ENCODE measurements at places on chromosomes 12 and 14.

DNA sequence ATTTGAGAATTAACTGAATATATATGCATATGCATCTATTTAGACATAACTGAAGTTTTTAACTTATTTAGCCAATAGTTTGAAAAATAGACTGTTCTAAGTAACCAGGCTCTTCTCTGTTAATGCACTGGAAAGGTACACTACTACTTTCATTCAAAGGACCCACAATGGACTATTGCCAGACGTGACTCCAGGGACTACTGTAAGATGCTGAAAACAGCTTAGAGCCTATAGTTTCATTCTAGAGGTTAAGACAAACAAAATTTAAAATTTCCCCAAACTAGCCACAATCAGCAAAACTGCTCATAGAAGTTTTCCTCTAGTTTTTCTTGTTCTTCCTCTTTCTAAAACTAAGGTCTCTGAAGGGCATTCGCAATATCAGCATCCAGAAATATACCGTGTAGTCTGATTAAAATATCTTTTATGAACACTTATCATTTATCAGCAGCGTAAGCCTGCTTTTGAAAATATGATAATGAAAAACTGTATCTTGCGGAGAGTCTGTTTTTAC lies 10.4 kb downstream of the APPL2 start:
- no peak for DNase-seq

DNA sequence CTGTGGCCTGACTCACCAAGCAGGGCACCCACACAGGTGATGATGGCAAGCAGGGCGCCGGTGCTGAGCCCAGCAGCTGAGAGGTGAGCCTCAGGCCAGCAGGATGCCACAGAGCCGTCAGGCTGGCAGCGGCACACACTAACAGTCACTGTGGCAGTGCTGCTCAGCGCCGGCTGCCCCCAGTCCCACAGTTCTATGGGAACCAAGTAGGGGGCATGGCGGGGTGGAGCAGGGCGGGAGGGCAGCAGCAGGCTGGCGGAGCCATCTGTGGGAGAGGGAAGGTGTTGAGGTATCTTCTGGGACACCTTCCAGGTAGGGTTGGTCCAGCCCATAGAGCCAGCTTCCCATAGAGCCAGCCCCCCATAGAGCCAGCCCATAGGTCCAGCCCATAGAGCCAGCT lies 7.0 kb downstream of the PSMB11 start:
- DNase-seq = no peak

- no peak for DNase-seq
Measured at GRCh38 chr14:81205639-81206038, 15.1 kb downstream of the GTF2A1 start.

- DNase-seq = no peak
Measured at GRCh38 chr12:75184516-75184915, 25.1 kb downstream of the KCNC2 start.

DNA sequence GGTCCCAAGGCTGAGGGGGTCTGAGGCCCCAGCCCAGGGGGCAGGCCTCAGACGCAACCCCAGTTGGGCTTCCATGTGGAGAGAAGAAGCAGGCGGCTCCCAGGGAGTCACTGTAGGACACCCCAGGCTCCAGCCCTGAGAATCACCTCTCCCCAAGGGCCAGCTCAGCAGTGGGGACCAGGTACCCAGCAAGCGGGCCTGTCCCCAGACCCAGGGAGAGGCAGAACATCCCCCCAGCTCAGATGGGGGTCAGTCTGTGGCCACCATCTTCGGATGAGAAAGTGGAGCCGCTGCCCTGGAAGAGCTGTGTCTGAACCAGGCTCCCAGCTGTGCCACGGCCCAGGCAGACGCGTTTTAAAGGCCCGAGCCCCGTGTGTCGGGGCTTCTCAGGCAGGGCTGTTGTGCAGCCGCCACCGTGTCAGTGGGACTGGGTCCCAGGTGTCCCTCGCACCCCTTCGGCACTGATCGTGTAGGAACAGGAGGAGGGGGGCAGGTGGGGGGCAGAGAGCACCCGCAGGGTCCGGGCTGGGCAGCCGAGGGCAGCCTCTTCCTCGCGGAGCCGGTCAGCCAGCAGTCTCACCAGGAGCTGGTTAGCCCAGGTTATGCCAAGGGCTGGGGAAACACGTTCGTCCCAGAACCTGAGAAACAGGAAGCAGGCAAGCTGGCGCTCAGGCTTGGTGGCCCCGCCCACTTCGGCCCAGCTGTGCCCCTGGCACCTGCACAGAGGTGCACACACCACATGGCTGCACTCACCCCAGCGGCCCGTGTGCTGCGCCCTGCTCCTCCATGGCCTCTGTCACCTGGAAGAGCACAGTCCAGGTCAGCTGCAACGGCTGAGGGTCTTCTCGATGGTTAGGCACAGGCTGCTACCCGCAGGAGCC lies 16.6 kb downstream of the XRCC3 start:
- DNase-seq = no peak

GRCh38 chr12:28828318-28828717 lies 320.8 kb upstream of the FAR2 start:
- no peak for DNase-seq

GRCh38 chr12:2960390-2960956 lies 1.3 kb downstream of the TEAD4 start:
- DNase-seq = no peak

DNA sequence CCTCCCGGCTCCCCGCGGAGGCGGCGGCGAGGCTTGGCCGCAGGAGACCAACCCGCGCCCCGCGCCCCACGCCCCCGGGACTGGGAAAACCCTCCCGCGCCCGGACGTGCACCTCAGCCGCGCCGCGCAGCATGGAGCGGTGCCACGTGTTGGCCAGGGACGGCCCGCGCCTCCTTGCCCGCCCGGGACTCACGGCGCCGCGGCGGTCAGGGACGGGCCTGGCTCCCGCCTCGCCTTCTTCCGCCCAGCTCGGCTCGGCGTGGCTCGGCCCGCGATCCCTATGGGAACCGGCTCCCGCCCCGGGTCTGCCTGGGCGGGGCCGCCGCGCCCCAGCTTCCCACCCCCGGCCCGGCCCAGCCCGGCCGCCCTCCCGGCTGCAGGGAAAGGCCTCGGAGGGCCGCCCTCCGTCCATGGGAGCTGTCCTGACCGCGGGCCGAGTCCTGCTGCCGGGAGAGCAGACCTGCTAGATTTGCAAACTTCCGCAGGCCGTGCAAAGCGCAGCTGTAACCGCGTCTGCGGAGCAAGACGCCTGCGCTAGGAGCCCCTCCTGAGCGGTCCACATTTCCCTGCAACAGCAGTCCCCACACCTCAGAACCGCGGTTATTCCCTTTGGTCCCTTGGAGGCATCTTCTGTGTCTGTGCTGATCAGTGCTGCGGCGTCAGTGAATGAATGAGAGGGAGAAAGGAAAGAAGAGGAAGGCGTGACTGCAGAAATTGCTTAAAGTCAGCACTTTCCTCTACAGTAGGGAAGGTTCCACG lies at the start of gene CDKL1:
CDKL1 (minus strand) TSS at position 251 of the 759 bp plus-strand sequence. CDS start 1,013 bp downstream, outside the sequence.
- DNase-seq = peak; percentile 47

GRCh38 chr14:60805841-60806430 lies 71.4 kb downstream of the MNAT1 start:
- no peak for DNase-seq

- no peak for DNase-seq
Measured at GRCh38 chr12:68240975-68241374, 12.4 kb downstream of the IL22 start.

DNA sequence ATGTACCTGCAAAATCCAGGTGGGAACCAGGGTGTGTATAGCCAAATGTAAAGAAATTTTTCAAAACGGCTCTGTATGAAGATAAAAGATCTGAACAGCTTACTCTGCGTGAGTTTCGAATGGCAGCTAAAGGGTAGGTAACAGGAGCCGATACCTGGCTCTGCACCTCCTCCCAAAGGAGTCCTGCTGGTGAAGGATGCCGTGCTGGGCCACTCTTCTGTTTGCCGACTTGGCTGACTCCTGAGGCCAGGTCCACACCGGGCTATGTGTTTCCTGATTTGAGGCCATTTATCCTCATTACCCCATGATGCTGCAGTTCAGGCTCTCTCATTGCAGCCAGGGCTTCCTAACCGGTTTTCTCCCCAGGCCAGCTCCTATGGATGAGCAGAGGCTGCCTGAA lies 244.6 kb downstream of the SLC41A2 start:
- no peak for DNase-seq

DNA sequence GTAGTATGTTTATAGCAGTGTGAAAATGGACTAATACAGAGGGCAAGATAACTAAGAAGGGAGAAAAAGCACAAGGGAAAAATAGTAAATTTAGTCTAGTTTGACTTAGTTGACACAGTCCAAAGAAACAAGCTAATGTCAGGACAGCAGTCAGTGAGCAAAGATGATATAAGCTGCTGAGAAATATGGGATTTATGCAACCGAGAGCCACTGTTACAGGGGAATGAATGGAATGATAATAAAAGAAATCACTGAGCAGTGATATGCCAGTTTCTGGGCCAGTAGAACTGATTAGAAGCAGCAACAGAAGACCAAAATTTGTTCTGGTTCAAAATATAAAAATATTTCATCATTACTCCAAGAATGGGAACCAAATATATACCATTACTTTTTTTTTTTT lies 60.1 kb downstream of the R3HDM2 start:
- DNase-seq = no peak

DNA sequence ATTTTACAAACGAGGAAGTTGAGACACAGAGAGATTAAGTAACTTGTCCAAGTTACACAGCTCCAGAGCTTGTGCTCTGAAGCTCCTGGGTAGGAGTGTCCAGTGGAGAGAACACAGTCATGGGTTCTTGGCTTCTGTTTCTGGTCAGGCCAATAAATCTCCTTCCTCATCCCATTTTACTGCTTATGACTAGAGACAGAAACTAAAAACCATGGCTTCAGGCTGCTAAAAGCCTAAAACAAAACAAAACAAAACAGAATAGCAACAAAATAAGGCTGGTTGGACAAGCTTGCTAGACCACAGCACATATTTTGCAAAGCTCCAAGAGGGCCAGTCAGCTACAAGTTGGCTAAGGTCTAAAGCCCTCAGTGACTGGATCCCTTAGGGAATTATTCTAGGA lies 49.8 kb downstream of the PTGER2 start:
- DNase-seq = no peak

- no peak for DNase-seq
Measured at GRCh38 chr12:65566751-65567150, 257.5 kb upstream of the HMGA2 start.

DNA sequence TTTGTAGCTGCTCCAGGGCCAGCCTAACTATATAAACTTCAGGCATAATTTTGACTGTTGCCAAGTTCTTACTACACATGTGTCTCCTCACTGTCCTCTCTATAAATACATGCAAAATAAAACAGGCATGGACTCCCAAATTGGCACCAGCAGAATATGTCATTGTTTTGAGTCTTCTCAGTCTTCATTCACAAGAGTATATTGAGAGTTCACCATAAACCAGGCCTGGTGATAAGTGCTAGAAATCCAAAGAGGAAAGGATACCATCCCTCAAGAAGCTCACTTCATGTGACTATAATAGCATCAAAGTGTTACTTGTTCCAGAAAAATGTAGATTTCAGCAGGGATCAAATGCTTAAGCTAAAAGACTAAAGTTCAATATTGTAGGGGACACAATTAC lies 13.7 kb downstream of the GPR19 start:
- no peak for DNase-seq

DNA sequence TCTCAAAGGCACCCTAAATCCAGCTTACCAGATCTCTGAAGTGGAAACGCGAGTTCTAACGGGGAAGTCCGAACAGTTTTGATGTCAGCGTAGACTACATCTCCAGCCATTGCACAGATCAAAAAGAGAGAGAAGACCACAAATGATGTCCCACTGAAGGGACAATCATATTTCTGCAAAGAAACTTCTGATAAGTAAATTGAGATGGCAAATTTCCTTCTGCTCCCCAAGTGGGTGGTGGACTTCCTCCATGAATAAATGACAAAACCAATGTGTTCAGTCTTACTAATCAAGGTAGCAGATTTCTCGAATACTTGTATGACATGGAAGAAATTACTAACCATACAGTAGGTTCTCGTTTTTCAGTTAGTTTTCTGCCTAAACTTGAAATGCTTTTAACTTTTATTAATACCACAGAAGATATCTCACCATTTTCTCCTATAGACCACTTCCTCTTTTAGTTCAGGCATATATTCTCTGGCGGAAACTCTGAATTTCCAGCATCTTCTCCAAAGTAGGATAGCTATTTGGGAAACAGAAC lies at the start of gene CLECL1:
CLECL1 (minus strand) TSS at position 177 of the 541 bp plus-strand sequence.
- DNase-seq = no peak

GRCh38 chr12:94010307-94010706 lies 138.1 kb upstream of the PLXNC1 start:
- no peak for DNase-seq

GRCh38 chr12:129184127-129184928 lies 331.1 kb downstream of the GLT1D1 start:
- no peak for DNase-seq

- DNase-seq = no peak
Measured at GRCh38 chr14:105460616-105461015, 14.0 kb upstream of the CRIP2 start.

GRCh38 chr12:70749931-70750330 lies 112.7 kb upstream of the PTPRB start:
- no peak for DNase-seq

DNA sequence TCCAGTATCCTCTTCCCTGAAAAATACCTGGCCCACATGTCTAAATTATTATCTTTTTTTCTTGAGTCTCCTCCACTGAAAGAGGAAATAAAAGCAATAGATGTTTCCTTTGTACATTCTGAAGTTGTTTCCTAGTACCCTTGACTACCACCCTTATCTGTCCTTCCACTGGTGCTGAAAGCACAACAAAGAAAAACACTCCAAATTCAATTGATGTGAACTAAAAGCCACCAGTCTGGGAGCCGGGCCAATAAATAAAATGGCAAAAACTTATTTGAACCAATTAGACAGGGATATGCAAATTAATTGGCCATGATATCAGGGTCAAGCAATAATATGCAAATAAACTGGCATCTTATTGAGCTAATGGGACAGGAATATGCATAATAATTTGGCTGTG lies 330.5 kb downstream of the PAWR start:
- DNase-seq = peak; percentile 33

- DNase-seq = no peak
Measured at GRCh38 chr12:129657179-129657578, 246.6 kb downstream of the TMEM132D start.

DNA sequence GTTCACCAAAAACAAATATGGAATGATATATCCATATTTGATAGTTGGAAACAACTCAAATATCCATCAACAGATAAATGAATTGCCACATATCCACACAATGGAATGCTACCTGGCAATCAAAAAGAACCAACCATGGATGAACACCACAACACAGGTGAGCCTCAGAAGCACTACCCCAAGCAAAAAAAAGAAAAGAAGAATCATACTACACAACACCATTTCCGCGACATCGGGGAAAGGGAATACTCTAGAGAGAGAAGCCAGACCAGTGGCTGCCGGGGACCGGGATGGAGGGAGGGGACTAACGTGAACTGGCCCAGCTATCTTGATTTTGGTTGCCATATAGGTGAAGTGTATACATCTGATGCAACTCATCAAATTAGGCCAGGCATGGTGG lies 41.4 kb downstream of the SCARB1 start:
- DNase-seq = no peak

DNA sequence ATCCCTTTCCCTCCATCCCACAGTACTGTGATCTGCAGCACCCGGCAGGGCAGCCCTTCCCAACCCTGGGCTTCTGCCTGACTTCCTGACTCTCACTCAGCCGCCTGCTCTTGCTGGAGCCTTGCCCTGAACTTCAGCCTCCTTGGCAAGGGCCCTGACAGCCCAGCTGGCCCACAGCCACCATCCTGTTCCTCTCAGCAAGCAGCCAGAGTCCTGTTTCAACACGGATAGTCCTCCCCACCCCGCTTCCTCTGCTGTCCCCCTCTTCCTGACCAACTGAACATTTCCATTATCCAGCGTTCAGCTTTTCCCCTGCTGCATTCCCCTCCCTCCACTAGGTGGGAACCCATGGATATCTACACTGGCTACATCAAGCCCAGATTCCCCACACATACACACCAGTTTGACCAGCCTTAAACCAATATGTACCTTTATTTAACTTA lies 74.0 kb upstream of the MDM1 start:
- DNase-seq = peak; percentile 54
